A549 treated with CORT108297 at 1 μM for 4 hours (cell line): ENCODE measurements at places on chromosomes 4 and X. TPM values are rescaled to one million over a fixed set of nuclear protein-coding genes. Genes with fewer than 3 reads are reported as not detected.

Gene CYTL1
- not detected in 5 replicates for total RNA-seq

Gene RRH
- 0.06 to 0.22 TPM in 2 of 5 replicates, not detected in the others for total RNA-seq

Gene HSFX2
- 0.07 to 0.11 TPM in 2 of 5 replicates, not detected in the others for total RNA-seq

Gene TBC1D9
- 6.5 to 8.3 TPM (median 7.5 TPM) in 5 replicates for total RNA-seq

Gene STPG2
- total RNA-seq: 0.05 TPM in 1 of 5 replicates, not detected in the others

Gene MAGEA2
- 0.08 to 0.13 TPM (median 0.11 TPM) in 4 of 5 replicates, not detected in the other for total RNA-seq

Gene PRPS1
- total RNA-seq: 94.1 to 112 TPM (median 99.0 TPM) in 5 replicates

Gene CYLC1
- total RNA-seq: not detected in 5 replicates

Gene GCNA
- 1.3 to 1.6 TPM (median 1.4 TPM) in 5 replicates for total RNA-seq

Gene CXCL11
- 0.09 to 0.51 TPM (median 0.18 TPM) in 5 replicates for total RNA-seq

Gene ADH5
- total RNA-seq: 102 to 133 TPM (median 105 TPM) in 5 replicates

Gene SMR3B
- total RNA-seq: not detected in 5 replicates

Gene SRPX
- 6.1 to 7.1 TPM (median 6.7 TPM) in 5 replicates for total RNA-seq

Gene MTCP1
- total RNA-seq: 15.5 to 23.6 TPM (median 18.1 TPM) in 5 replicates

Gene DMP1
- not detected in 5 replicates for total RNA-seq
